Activated naive CD8-positive, alpha-beta T cell treated with anti-CD3 and anti-CD28 coated beads for 36 hours (primary cell): ENCODE measurements at places on chromosomes 2 and 18.

- DNase-seq = peak; percentile 20
These were observed 122.9 kb upstream of the ACVR1C start for GRCh38 chr2:157751462-157752058.

DNA sequence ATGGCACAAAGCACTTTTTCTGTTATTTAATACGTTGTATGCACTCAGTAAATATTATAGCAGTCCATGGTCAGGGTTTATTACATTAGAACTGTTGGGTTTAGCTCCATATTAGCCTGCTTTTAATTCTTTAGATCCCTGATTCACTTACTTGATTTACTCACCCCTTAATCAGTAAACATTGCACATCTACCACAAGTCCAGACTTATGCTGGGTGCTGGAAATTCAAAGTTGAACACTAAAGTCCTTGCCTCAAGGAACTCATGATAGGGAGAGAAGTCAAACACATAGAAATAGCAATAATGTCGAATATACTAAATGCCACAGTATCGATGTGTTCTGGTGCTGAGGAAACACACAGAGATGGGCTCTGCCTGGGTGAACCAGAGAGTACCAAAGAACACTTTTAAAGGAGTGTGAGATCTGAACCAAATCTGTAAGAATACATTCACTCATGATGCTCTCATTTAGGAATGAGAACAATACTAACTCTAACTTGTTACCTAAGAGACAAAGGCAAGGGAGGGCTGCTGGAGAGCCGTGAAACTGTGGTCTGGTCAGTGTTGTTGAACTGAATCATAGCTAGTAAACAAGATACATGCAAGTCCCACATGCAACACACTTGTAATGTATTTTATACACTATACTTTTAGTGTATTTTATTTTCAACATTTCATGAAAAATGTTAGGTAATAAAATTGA is 4.9 kb downstream of the STAT4 start:
- DNase-seq = no peak

DNA sequence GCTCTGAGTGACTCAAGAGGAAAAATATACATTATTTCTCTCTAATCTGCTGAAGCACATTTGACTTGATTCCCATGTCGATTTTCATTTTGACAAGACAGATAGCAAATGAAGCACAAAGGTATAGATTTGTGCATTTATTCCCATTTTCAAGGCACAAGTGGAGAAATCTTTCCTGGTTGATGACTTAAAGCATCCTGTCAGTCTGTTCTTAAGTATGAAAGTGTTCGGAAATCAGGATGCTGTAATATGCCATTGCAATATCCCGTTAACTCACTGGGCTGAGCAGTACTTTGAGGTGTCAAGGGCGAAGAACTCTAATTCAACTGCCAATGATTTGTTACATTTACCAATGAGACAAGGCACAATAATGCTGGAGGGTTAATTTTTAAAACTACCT is 185.2 kb upstream of the LRP1B start:
- DNase-seq = no peak

DNA sequence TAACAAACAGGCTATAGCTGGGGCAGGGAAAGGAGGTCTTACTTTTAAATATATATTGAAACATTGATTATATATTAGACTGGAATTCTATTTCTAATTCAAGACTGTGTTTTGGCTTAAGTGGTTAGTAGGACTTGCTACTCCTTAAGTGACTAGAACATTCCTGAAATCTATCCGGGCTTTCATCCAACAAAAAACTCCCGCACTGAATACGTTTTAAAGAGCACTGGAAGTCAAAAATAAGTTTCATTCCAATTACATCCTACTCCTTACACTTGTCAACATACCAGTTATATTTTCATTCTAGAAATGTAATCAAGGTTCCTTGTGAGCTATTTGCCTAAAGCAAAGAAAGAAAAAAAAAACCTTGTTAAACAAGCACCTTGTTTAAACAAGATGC is 204.6 kb downstream of the SP3 start:
- DNase-seq = no peak

GRCh38 chr2:71694501-71695234 is 241.3 kb downstream of the DYSF start:
- DNase-seq = no peak

- no peak for DNase-seq
These were observed 423.9 kb downstream of the CMPK2 start for GRCh38 chr2:6441800-6442199.
